ENCODE measurements at places on chromosomes 4 and X.

DNA sequence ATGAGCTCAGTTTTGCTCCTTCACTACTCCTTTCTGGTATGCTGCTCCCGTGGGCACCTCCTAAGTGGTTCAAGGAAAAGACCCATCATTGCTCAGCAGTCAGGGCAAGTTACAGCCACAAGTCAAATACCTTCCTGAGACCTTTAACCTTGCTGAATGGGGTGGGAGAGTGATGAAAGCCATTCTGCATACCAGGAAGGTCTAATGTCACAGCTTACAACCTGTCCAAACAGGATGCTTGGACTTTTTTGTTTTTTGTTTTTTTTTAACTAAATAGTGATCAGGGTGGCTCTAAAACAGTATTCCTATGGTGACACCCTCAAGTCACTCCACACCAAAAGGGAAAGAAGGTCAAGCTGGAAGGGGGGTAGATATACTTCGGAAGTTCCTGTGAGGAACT is 93.1 kb downstream of the GPC3 start:
- no peak for DNase-seq

DNA sequence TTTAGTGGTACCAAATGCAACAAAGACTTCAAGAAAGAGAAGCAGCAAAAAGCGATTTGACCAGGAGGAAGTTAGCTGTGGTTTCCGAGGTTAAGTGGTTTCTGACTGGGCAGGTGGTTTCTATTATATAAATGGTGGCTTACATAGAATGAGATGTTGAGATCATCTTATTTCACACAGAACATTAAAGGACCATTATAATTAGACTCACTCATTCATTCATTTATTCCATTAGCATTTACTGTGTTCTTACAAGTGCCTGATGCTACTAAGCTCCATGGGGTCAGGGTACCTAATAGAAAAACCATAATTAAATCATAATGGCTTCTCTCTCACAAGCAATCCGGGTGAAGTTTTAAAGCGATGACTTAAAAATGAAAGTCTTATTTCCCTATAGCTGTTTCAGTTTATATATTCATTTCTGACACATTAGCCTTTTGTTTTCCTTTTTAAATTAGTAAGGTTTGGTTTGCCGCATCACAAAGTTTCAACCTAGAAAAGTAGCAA is 10.6 kb downstream of the TSPAN6 start:
- no peak for DNase-seq

- no peak for DNase-seq
Observed at GRCh38 chr4:150960818-150961217, 54.3 kb downstream of the LRBA start.

DNA sequence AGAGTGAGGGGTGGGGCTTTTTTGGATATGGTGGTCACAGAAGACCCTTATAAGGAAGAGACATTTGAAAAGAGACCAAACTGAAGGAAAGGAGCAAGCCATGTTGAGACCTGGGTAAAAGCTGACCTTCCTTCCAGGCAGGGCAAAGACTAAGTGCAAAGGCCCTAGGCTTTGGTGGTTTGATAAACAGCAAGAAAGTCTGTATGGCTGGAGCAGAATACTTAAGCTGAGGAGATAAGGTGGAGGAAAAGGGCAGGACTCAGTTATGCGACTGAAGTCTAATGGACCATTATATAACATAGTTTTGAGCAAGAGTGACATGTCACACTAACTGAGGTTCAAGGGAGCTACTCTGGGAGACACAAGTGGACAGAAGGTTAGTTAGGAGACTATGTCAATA is 20.0 kb downstream of the SH3RF1 start:
- no peak for DNase-seq

All from NCI-H510A (cell line).